ENCODE measurements at places on chromosomes 1 and 21.

- no peak for DNase-seq
Observed at GRCh38 chr1:9240914-9241820, 6.6 kb downstream of the H6PD start.

GRCh38 chr1:208154040-208154439 lies 90.1 kb downstream of the PLXNA2 start:
- DNase-seq = no peak

DNA sequence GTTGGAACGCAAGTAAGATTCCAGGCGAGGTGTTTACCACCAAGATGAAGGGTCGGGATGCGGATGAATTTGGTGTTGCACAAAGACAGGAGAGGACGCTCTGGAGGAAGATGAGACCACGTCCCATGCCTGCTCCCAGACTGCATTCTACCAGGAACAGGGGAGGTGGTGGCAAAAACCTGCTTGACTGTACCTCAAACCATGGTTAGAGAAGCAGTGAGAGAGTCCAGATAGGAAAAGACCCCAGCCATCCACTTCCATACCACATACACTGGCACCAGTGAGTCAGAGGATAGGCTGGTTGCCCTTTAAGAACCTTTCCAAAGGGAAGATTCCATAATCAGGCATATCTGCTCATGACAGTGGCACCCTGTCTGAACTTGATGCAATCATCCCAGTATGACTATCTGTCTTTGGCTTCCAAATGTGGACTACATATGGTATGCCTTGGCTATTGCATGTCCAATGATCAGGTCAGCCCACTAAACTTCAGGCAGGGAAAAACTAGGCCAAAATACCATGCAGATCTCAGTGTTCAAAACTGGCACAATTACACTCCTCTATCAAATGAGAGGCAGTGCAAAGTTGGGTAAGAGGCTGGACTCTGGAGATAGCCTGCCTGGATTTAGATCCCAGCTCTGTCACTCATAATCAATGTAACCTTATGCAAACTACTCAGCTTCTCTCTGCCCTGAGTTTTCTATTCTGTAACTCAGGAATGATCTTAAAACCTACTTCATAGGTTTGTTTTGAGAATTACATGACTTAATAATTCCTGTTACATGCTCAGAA lies 20.6 kb downstream of the NPR1 start:
- DNase-seq = no peak

GRCh38 chr1:177854951-177855350 lies 114.9 kb downstream of the SEC16B start:
- DNase-seq = no peak

DNA sequence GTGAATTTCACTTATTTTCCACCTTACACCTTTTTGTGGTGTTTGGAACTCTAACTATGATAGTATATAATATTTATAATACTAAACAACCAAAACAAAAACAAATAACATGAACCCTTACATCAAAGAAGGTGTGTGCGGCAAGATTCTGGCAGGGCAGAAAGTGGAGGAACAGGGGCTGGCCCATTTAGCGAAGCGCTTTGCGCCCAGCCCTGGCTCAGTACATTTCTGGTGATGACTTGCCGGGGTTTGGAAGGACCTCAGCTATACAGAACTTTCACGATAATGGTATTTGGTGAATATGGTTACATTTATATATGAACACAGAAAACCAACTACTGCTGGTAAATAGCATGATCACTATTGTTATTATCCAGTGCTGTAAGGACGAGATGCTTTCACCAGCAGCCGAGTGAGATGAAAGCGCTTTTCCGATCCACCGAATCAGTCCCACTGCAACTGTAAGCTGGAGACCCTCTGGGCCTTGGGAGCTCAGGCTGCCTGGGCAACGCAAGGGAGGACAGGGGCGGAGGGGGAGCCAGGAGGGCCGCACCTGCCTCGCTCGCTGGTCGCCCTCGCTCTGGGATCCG lies 63.9 kb downstream of the CD247 start:
- DNase-seq = no peak

GRCh38 chr1:156889802-156890580 lies 3.5 kb upstream of the PEAR1 start:
- peak; percentile 43 for DNase-seq

DNA sequence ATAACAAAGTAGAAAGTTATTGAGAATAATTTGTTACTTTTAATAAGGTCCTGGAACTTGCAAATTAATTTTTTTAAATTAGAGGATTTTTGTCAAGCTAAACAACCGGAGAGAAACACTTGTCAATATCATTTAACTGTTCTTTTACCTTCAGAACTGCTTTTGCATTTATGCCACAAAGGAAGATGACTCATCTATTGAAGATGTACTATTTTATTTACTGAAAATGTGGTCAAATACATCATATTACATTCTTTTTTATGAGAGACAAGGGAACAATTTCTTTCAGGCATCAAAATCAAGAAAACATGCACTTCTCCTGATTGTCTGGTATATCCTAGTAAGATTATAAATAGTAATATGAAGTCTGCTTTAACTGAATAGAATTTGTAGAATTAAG lies 558.2 kb upstream of the PRMT6 start:
- no peak for DNase-seq

- no peak for DNase-seq
Observed at GRCh38 chr1:22638476-22639234, 2.2 kb downstream of the C1QA start.

DNA sequence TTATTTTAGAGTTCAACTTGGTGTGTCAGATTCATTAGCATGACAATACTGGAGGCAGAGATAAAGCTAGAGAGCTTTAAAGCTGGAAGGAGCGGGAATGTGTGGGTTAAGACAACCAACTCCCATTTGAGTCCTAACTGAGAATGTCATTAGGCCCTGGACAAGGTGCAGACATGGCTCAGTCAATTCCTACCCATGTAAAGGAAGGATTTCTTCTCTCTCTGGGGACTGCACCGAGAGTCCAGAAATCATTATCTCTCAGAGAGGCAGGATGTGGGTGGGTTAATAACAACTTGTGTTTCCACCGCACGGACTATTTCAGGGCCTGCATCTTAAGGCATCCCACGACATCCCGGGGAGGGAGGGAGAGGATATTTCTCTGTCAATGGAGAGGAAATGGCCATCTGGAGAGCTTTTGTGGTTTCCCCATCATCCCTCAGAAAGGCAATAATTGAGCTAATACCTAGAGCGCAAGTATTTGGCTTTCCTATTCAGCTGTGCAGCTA lies 46.7 kb upstream of the SARS1 start:
- no peak for DNase-seq

- no peak for DNase-seq
Observed at GRCh38 chr1:221527302-221527701, 214.6 kb downstream of the DUSP10 start.

GRCh38 chr1:184865831-184866230 lies 108.5 kb downstream of the NIBAN1 start:
- no peak for DNase-seq

DNA sequence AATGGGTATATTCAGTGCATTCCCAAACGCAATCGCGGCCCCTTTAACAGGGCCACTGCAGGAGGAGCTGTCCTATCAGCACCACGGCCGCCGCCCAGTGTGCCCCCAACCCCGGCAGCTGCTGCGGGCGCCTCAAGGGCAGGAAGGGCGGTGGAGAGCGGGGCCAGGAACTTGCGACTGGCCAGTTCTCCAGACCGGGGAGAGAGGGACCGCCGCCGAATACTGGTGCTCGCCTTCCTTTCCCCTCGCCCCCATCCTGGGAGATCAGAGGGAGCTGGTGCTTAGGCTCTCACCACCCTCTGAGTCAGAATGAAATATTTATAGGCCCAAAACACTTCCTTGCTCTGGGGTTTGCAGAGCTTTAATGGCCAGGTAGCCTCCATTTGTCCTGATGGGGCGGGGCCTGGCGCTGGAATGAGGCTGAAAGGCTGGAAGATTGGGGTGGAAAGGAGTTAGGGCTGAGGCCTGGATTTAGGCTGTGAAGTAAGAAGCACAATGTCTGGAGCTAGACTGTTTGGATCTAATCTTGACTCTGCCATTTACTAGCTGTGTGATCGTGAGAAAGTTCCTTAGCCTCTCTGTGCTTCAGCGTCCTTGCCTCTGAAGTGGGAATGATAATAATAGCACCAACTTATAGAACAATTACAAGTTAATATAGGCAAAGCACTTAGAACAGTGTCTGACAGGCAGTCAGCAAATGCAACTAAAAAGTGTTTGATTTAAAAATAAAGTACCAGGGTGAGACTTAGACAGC lies 75.5 kb downstream of the NAV1 start:
- DNase-seq = no peak

GRCh38 chr1:61238359-61238665 lies 156.0 kb downstream of the NFIA start:
- DNase-seq = no peak

- DNase-seq = no peak
Observed at GRCh38 chr1:110055493-110056284, 14.8 kb downstream of the ALX3 start.

DNA sequence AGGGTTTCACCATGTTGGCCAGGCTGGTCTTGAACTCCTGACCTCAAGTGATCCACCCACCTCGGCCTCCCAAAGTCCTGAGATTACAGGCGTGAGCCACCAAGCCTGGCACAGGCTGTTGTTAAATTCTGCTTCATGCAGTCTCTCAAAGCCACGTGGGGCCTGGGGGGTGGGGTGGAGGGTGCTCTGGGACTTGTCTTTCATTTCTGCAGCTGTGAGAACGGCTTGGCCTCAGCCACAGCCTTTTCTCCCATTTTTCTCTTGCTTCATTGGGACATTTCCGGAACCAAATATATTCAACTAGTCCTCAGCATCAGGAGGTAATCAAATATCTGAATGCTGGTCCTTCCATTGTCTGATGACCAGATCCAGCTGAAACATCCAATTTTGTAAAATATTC lies 27.6 kb upstream of the KCNE2 start:
- DNase-seq = no peak

DNA sequence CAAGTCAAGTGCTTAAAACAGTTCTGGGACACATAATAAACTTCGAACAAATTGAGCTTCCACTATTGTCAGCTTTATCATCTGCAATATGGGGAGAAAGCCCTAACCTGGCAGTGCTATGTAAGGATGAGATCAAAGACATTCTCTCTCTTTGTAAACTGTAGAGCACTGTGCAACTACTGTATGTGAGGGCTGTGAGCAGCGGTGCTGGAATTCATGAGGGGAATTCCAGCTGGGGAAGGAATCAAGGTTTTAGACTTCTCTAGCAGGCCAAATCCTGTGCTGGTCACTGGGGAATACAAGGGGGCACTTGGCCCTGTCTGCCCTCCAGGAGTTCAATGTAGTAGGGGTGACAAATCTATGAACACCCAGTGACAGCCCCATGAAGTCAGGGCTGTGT lies 9.3 kb downstream of the FAM151A start:
- no peak for DNase-seq

GRCh38 chr1:159211331-159212136 lies 6.9 kb downstream of the ACKR1 start:
- DNase-seq = peak; percentile 39

GRCh38 chr1:200707116-200707515 lies 31.6 kb upstream of the CAMSAP2 start:
- DNase-seq = no peak

GRCh38 chr1:7219031-7219430 lies 433.8 kb downstream of the CAMTA1 start:
- DNase-seq = no peak

DNA sequence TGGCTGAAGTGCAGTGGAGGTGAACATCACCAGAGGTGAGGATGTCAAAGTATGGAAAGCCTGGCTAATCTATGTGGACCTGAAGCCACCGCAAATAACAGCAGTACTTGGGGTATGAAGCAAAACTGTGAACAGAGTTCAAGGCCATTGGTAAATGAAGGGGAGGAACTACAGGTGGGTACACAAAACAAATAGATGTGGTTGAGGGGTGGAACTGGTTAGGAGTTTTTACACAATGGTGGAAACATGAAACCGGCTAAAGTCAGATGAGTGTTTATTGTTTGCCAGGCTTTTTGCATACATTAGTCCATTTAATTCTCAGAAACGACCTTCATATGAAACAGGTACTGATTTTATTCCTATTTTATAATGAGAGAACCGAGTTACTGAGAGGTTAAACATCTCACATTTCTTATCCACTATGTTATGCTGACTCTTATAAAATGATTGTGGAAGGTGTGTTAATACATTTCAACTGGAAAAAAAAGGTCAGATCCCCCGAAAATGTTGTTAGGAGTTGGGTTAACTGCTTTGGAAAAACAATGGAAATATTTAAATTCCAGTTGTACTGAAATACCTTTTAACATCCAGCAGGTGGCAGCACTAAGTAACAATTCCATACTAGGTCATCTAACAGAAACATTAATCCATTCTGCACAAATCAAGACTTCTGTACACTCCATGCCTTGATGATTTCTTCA lies 44.3 kb upstream of the GTF2B start:
- DNase-seq = no peak

GRCh38 chr21:43355925-43356289 lies 71.0 kb downstream of the SIK1 start:
- DNase-seq = no peak

- no peak for DNase-seq
Observed at GRCh38 chr1:12143631-12144155, 23.1 kb upstream of the TNFRSF1B start.

DNA sequence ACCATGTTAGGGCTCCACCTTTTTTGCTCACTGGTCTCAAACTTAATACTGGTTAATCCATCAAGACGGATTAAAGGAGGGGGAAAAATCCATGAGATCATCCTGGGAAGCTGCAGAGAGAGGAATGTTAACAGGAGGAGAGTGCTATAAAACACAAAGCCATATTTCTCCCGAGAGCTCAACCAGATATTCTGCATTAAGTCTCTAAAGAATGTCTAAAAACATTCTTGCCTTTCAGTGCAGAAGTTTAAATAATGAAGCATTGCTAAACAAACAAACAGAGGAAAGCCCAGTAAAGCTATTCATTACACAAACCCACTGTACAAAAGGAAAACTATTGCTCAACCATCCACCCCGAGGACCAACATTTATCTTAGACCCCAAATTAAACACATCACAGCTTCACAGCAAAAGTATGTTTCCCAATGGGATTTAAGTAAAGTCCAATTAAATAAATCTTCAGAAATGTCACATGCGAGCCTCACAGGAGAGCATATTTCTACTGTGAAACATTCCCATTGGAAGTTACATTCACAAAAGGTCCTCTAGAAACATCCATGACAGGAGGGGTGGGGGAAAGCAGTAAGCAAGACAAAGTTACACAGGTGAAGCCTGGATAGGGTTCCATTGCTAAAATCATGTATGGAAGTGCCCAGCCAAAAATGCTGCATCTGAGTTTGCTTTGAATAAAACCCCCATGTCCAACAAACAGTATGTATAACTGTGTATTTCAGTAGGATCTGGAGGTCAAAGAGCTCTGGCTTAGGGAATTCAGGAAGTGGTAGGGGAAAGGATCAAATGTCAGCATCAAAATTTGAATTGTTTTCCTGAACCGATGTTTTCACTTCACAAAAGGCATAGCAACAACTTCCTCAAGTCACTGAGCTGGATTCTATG lies 23.3 kb downstream of the DUSP10 start:
- no peak for DNase-seq
